Breast epithelium (tissue), 4 donors: ENCODE measurements at places on chromosomes 5 and 9.
A peak's percentile ranks its signal among the peaks of the same experiment; 100 is the strongest.

- DNase-seq: no peak
Observed at GRCh38 chr5:178223196-178223773, 9.3 kb downstream of the PHYKPL start.

DNA sequence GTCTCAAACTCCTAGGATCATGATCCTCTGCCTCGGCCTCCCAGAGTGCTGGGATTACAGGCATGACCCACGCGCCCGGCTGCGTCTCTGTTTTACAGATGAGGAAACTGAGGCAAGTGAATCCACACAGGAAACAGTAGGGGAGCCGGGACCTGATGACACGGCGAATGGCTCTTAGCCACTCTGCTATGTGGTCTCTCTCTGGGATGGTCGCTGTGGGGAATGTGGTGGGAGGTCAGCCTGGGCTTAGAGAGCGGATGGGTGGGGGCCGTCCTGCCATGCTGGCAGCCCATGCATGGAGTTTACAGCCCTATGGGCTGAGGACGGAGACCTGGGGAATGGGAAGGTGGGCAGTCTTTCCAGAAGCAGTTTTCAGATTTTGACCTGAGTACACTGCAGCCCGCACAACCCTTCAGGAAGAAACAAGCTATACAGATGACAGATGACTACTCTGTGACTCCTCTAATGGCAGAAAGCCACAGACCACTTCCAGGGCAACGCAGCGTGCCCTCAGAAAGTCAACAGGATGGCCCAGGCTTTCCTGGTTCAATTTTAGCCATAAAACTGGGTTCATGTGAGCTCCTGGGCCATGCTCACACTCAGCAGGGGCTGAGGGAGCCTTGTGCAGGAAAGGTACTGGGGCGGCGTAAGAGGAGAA is 136.1 kb upstream of the RAPGEF1 start:
- DNase-seq: no peak

GRCh38 chr9:98380065-98380681 is 124.7 kb upstream of the TBC1D2 start:
- no peak for DNase-seq

- DNase-seq: no peak
Observed at GRCh38 chr5:170426149-170426767, 37.1 kb upstream of the KCNMB1 start.

DNA sequence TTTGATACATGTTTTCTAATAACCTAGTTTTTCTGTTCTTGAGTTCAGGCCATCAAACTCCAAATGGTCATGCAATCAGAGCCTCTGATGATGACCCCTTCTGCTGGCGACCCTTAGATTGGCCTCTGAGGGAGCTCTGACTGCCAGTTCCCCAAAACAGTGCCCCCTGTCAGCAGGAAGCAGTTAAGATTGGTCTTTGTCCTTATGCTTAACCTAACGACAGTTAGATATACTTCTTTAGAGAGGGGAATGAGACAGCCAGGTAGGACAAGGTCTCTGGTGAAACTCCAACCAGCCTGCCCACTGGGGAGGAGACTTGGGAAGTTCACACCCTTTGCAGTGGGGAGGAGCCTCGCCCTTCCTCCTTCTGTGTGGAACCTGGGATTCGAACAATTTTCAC is 390.4 kb upstream of the KIF2A start:
- DNase-seq: no peak

DNA sequence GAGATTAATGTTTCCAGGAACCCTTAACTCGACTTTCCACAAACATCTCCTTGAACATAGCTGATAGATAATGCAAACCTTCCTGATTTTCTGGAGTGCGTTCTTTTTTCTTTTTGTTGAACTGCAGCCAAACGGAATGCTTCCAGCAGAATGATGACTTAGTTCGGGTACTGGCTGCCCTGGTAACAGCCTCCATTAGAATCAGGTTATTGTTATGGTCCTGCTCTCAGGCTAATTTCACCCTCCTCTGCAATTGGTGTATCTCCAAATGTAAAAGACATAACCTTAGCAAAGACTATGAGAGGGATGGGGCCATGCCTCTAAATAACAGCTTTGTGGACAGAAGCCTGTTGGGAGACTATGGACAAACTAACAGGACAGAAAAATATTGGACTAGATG is 116.5 kb downstream of the PDE4D start:
- no peak for DNase-seq

GRCh38 chr5:33604503-33604902 is 163.7 kb downstream of the TARS1 start:
- no peak for DNase-seq

GRCh38 chr5:91272858-91273257 is 110.3 kb downstream of the ARRDC3 start:
- DNase-seq: no peak

DNA sequence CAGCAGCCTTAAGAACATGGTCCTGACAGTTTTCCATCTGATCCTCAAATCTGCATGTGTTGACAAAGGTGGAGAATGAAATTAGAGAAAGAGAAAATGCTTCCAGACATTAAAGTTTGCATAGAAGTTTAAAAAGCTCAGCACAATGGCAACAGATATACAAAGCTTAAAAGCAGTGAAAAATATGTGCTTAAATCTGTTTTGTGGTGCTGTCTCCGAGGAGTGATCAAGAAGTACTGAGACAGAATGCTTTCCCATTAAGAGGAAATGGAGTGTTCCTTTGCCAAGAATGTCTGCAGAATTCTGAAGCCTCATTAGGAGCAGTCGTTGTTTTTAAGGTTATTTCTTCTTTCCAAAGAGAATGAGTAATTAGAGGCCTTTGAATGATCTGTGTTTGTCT is 131.4 kb downstream of the MCTP1 start:
- DNase-seq: no peak

DNA sequence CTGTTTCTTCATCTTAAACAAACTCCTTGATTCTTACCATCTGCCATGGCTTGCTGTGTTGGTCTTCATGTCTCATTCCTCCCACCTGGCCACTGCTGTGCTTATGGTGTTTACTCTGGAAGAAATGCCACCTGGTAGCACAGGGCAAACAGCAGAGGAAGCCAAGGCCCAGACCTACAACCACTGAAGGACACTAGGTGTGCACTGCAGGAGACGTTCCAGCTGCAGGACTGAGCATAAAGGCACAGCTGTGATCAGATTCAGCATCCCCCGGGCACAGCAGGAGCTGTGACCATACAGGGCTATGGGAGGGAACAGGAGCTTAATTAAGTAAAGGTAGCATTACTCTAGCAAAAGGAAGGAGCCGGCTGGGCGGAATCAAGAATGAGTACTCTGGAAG is 12.6 kb upstream of the GNAQ start:
- DNase-seq: no peak

- no peak for DNase-seq
Observed at GRCh38 chr5:149901511-149901910, 43.1 kb downstream of the PDE6A start.

DNA sequence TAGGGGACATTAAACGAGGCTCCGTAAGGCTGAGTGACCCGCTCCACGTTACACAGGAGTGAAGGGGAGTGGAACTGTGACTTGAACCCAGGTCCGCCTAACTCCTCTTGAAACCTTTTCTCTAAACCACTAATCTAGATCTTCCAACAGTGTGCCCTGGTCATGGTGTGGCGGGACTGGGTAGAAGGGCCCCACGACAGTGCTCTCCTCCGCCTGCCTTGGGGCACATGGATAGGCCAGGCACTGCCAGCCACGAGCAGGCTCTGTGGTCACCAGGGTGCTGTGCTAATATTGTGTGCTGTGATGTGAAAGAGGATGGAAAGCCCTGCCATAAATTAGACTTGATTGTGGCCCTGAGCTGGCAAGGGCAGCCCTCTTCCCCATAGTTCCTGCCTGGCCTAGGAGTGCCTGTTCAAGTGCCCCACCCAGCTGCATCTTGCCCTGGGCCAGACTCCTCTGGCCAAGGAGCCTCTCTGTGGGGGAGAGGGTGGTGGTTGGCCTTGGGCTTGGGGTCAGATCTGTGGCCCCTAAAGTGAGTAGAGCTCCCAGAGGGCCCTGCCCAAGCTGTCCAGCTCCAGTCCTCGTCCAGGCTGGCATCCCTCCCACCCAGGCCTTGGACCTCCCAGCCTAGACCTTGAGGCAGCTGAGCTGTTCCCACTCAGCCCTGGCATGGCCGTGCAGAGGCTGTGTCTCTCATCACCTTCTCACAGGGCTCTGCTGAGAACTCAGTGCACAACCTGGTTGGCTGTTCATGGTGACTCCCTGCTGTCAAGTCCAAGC is 67.8 kb upstream of the TBC1D2 start:
- peak; percentile 36 for DNase-seq

- DNase-seq: no peak
Observed at GRCh38 chr9:70510157-70510770, 95.8 kb upstream of the KLF9 start.

DNA sequence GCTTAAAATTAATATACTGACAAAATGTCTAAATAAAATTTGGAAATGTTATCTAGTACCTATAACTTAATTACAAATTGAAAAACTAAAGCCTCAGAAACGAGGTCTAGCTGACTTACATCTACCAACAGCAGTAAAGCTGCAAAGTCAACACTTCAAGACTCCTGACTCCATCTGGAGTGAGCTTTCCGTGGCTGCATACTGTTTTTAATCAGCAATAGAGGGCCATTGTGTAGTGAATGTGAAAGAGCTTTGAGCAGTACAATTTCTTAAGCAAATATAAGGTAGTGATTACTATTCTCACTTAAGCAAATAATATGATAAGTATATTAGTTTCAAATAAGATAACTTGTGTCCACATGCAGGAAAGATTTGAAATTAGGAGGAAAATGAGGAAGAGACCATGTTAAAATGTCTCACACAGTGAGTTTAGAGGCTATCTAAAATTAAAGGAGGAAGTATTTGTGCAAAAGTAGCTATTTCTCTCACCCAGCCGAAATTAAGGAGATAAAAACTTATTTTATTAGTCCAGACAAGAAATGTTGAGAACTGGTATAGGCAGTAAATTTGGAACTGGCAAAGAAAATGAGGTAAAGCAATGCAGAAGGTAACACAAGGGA is 6.4 kb downstream of the SPINK6 start:
- DNase-seq: no peak

DNA sequence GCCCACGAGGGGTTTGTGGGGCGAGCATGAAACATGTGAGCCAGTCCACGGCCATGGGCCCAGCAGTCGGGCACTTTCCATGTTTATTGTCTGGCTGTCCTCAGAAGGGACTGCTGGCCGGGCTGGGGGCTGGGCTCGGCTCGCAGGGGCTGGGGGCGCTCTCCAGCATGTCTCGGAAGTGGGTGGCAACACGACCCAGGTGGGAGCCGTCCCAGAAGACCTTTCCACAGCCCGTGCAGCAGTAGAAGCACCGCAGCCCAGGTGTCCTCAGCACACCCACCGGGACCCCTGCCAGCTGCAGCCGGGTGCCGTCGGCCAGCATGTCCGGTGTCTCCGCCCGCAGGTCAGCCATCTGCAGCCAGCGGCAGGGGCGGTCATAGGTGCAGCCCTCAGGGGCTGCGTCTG is 4.8 kb upstream of the NRARP start:
- DNase-seq: no peak

- no peak for DNase-seq
Observed at GRCh38 chr9:88523056-88523455, 11.9 kb upstream of the NXNL2 start.

GRCh38 chr5:107376546-107377276 is 294.0 kb downstream of the EFNA5 start:
- no peak for DNase-seq

DNA sequence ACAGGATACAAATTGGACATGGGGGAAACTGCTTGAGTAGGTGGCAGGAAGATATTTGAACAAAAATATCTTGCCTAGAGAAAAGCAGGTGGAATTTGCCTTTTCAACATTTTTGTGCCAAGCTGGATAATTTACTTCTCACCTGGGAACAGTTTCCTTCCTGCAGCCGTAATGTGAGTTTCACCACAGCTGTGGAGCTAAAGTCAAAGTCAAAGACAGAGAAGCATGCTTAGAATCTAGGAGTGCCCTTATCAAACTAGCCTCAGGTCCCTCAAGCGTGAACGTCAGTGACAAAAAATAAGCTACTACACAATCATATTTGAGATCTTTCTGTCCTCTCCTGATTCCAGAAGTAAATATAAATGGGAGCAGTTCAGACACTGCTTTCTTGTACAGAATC is 588.9 kb downstream of the MAT2B start:
- no peak for DNase-seq

- no peak for DNase-seq
Observed at GRCh38 chr5:123517476-123517875, 5.5 kb downstream of the CSNK1G3 start.

GRCh38 chr5:87898574-87898973 is 370.1 kb downstream of the TMEM161B start:
- DNase-seq: no peak

DNA sequence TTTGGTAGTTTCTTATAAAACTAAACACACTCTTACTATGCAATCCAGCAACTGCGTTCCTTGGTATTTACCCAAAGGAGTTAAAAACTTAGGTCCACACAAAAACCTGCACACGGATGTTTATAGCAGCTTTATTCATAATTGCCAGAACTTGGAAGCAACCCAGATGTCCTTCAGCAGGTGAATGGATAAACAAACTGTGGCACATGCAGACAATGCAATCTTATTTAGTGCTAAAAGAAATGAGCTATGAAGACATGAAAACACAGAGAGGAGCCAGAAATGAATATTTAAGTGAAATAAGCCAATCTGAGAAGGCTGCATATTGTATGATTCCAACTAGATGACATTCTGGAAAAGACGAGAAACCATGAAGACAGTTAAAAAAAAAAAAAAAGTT is 10.7 kb downstream of the WNK2 start:
- DNase-seq: no peak

DNA sequence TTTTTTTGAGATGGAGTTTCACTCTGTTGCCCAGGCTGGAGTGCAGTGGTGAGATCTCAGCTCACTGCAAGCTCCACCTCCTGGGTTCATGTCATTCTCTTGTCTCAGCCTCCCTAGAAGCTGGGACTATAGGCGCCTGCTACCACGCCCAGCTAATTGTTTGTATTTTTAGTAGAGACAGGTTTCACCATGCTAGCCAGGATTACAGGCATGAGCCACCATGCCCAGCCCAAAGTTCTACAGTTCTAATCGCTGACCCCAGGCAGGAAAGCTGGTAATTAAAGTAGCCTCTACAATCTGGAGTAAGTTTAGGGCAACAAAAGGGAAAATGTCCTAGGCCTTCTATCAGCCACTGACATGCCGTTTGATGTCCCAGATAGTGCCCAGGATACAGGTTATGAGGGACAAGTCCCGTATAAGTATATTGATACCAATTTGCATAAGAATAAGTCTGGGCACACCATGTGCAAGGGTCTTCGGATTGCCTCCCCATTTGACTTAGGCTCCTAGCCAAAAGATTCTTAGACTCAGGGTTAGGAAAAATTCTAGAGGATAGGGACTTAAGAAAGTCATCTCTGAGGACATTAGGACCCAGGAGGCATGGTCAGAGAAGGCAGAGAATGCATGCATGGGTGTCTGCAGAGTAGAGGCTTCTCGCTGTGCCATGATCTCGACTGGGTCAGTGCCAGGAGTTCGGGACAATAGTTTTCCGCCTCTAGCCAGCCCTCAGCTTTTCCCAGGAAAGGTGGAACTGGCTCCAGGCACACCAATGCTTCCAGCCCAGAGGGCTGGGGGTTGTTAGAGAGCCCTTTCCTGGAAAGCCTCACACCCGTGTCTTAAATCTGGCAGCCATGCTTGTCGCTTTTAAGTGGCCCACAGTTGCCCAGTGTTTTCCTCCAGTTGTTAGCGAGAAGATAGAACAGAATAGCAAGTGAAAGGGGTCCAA is 1111.1 kb downstream of the TAF11L14 start:
- DNase-seq: no peak

- DNase-seq: no peak
Observed at GRCh38 chr9:124685217-124685616, 85.9 kb downstream of the NR6A1 start.

GRCh38 chr5:16616536-16617273 is at the start of gene RETREG1:
RETREG1 (minus strand) TSS chr5:16616997; CDS start chr5:16616971, 26 bp downstream.
- DNase-seq: peak; percentile 60
